Neuronal stem cell (in vitro differentiated cells): ENCODE measurements at places on chromosomes 2 and 18.
A peak's percentile ranks its signal among the peaks of the same experiment; 100 is the strongest.

DNA sequence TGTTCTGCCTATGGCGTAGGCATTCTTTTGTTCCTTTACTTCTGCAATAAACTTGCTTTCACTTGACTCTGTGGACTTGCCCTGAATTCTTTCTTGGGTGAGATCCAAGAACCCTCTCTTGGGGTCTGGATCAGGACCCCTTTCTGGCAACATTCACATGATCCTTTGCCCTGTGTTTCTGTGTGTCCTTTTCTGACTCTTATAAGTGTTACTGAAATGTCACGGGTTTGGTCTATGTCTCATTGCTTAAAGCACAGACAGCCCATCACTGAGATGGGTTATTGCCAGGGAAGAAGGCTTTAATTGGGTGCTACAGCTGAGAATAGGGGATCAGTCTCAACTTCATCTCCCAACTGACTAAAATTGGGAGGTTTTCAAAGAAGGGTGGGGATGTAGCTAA, 110.9 kb upstream of the XPO1 start:
- H3K4me1 ChIP-seq: peaks cover 1% of the 10 kb centered on the region
- no peaks in the 10 kb centered on the region for H3K36me3 ChIP-seq
- no peak overlapping the region for H3K27ac ChIP-seq
- H3K27me3 ChIP-seq: no peaks in the 10 kb centered on the region

DNA sequence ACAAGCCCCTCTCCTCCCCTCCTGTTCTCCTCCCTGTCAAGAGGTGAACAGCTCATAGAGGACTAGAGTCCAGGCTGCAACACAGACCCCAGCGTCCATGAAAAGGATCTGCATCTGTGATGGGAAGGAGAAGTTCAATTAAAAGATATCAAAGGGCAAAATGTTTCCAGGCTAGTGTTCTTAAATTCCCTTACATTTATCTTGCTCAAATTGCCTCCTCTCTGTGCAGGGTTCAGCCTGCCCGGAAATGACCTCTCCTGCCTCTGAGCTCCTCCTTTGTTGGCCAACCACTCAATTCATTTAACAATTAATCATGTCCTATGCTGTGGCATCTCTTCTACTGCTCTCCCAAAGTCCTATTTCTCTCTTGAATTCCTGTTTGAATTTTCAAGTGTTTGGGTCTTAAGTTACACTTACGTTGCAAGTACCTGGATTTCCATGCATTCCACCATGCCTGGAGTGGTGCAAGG, 105.3 kb downstream of the TSN start:
- H3K27me3 ChIP-seq: no peaks in the 10 kb centered on the region
- H3K4me1 ChIP-seq: no peaks in the 10 kb centered on the region
- H3K4me3 ChIP-seq: no peak overlapping the region
- no peak overlapping the region for H3K27ac ChIP-seq
- no peaks in the 10 kb centered on the region for H3K36me3 ChIP-seq

- H3K4me1 ChIP-seq: peaks cover 3% of the 10 kb centered on the region
- no peaks in the 10 kb centered on the region for H3K27me3 ChIP-seq
- H3K36me3 ChIP-seq: no peaks in the 10 kb centered on the region
These were observed 300.0 kb upstream of the SMIM21 start for GRCh38 chr18:75727456-75727855.

DNA sequence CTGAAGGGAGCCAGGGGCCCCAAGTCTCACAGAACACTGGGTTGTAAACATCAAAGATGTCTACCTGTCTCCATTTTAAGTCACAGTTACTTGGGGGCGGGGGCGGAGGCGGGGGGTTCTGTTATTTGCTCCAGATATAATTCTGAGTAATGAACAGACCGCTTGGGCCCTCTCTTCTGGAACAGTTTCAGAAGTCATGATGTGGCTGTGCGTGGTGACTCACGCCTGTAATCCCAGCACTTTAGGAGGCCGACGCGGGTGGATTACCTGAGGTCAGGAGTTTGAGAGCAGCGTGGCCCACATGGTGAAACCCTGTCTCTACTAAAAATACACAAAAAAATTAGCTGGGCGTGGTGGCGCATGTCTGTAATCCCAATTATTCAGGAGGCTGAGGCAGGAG, 157.9 kb upstream of the APCDD1 start:
- DNase-seq: no peak
- no peaks in the 10 kb centered on the region for H3K36me3 ChIP-seq
- no peak overlapping the region for H3K4me3 ChIP-seq
- no peaks in the 10 kb centered on the region for H3K27me3 ChIP-seq
- H3K4me1 ChIP-seq: peaks cover 15% of the 10 kb centered on the region

- H3K4me3 ChIP-seq: no peak overlapping the region
- no peaks in the 10 kb centered on the region for H3K36me3 ChIP-seq
- no peak overlapping the region for H3K27ac ChIP-seq
- no peaks in the 10 kb centered on the region for H3K27me3 ChIP-seq
These were observed 615.7 kb downstream of the EPHA4 start for GRCh38 chr2:220956429-220956828.

GRCh38 chr2:46979571-46979979, 64.0 kb upstream of the MCFD2 start:
- no peaks in the 10 kb centered on the region for H3K27me3 ChIP-seq
- no peak overlapping the region for H3K27ac ChIP-seq
- peaks cover 4% of the 10 kb centered on the region for H3K4me1 ChIP-seq
- H3K36me3 ChIP-seq: peaks cover 12% of the 10 kb centered on the region
- no peak overlapping the region for H3K4me3 ChIP-seq
- DNase-seq: no peak

GRCh38 chr2:262117-262516, 1.7 kb downstream of the SH3YL1 start:
- no peak overlapping the region for H3K4me3 ChIP-seq
- H3K36me3 ChIP-seq: peaks cover 2% of the 10 kb centered on the region
- peaks cover 15% of the 10 kb centered on the region for H3K27me3 ChIP-seq
- no peak overlapping the region for H3K27ac ChIP-seq
- DNase-seq: no peak

DNA sequence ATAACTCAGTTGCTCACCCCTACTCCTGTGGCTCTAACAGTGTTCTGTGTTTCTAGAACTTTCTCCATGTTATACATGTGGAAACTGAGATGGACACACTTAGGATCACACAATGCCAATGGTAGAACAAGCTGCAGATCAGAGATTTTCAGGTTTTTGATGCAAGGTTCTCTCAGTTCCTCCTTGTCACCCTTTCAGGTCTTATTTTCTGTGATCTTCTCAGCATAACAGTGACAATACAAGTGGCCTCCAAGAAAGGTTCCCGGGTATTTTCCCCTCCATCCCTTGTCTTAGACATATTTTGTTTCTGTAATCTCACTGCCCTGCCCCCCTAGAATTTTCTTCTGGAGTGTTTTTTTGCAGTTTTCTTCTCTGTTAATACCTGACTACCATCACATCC, 6.2 kb upstream of the MGAT5 start:
- no peaks in the 10 kb centered on the region for H3K36me3 ChIP-seq
- H3K4me1 ChIP-seq: peaks cover 6% of the 10 kb centered on the region
- H3K4me3 ChIP-seq: no peak overlapping the region
- H3K27me3 ChIP-seq: no peaks in the 10 kb centered on the region

- peaks cover 2% of the 10 kb centered on the region for H3K36me3 ChIP-seq
- H3K4me3 ChIP-seq: no peak overlapping the region
- H3K27ac ChIP-seq: no peak overlapping the region
- no peaks in the 10 kb centered on the region for H3K27me3 ChIP-seq
- DNase-seq: no peak
- H3K4me1 ChIP-seq: peaks cover 5% of the 10 kb centered on the region
These were observed 4.3 kb downstream of the EPB41L5 start for GRCh38 chr2:120017201-120017600.

- H3K27me3 ChIP-seq: no peaks in the 10 kb centered on the region
- no peak for DNase-seq
- H3K4me3 ChIP-seq: no peak overlapping the region
- H3K4me1 ChIP-seq: no peaks in the 10 kb centered on the region
These were observed 115.4 kb downstream of the CCDC85A start for GRCh38 chr2:56299171-56299691.

DNA sequence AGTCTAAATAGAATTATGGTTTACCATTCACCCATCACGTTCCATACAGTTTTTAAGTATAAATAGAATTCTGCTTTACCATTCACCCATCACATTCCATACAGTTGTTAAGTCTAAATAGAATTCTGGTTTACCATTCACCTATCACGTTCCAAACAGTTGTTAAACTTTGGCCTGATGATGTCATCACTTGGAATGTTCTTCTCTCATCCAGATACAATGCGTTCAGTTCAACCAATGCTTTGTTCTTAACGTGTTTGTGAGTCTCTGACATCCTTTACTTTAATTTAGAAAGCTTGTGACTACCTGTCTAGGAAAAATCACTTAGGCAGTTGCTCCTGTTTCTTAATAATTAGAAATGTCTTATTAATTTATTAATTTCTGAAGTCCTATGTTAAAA, 236.3 kb upstream of the RASGRP3 start:
- H3K4me3 ChIP-seq: no peak overlapping the region
- DNase-seq: no peak
- H3K27ac ChIP-seq: no peak overlapping the region

DNA sequence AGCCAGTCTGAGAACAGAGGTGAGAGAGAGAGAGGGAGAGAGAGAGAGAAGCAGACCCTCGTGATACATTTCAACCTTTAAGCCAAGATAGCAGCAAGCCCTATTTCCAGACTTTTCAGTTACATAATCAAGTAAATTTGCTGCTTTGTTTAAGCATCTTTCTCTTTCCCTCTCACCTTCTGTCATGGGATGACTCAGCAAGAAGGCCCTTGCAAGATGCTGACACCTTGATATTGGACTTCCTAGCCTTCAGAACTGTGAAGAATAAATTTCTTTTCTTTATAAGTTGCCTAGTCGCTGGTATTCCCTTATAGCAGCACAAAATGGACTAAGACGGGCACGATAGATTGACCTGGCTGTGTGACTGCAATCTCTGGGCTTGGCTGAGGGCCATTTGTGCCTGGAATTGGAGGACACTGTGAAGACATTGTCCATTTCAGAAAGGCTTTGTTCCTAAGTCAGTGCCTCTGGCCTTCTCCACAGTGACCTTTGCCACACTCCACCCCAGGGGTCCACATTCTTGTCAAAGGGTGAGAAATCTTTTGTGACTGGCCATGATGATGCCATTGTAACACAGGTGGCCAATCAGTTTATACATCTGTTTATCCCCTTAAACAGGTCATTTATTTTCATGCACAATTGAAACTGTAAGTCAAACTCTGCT, 51.3 kb upstream of the ITSN2 start:
- H3K4me1 ChIP-seq: peaks cover 24% of the 10 kb centered on the region
- no peaks in the 10 kb centered on the region for H3K27me3 ChIP-seq
- peak overlapping the region; percentile 81 for H3K27ac ChIP-seq
- H3K4me3 ChIP-seq: no peak overlapping the region
- peak; percentile 85 for DNase-seq

GRCh38 chr2:19224011-19224410, 134.4 kb downstream of the OSR1 start:
- no peak for DNase-seq
- no peaks in the 10 kb centered on the region for H3K36me3 ChIP-seq
- H3K27me3 ChIP-seq: no peaks in the 10 kb centered on the region
- H3K4me1 ChIP-seq: peaks cover 12% of the 10 kb centered on the region

- H3K4me3 ChIP-seq: no peak overlapping the region
- H3K4me1 ChIP-seq: peaks cover 12% of the 10 kb centered on the region
- H3K27ac ChIP-seq: no peak overlapping the region
- DNase-seq: no peak
- no peaks in the 10 kb centered on the region for H3K36me3 ChIP-seq
These were observed 60.5 kb upstream of the ALKAL2 start for GRCh38 chr2:348361-348916.

GRCh38 chr2:98915751-98916358, 20.2 kb downstream of the CRACDL start:
- H3K27ac ChIP-seq: no peak overlapping the region
- H3K27me3 ChIP-seq: no peaks in the 10 kb centered on the region
- no peak for DNase-seq
- no peaks in the 10 kb centered on the region for H3K36me3 ChIP-seq
- peaks cover 8% of the 10 kb centered on the region for H3K4me1 ChIP-seq
- no peak overlapping the region for H3K4me3 ChIP-seq

DNA sequence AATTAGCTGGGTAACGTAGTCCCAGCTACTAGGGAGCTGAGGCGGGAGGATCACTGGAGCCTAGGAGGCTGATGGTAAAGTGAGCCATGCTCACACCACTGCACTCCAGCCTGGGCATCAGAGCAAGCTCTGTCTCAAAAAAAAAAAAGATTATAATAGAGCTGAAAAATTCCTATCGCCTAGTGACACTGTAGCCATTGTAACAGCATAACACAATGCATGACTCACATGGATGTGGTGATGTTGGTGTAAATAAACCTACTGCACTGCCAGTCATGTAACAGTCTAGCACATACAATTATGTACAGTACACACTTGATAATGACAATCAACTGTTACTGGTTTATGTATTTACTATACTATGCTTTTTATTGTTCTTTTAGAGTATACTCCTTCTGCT, 39.6 kb downstream of the MGAT4A start:
- no peaks in the 10 kb centered on the region for H3K36me3 ChIP-seq
- H3K4me3 ChIP-seq: no peak overlapping the region
- DNase-seq: no peak
- peaks cover 5% of the 10 kb centered on the region for H3K4me1 ChIP-seq
- H3K27me3 ChIP-seq: no peaks in the 10 kb centered on the region

DNA sequence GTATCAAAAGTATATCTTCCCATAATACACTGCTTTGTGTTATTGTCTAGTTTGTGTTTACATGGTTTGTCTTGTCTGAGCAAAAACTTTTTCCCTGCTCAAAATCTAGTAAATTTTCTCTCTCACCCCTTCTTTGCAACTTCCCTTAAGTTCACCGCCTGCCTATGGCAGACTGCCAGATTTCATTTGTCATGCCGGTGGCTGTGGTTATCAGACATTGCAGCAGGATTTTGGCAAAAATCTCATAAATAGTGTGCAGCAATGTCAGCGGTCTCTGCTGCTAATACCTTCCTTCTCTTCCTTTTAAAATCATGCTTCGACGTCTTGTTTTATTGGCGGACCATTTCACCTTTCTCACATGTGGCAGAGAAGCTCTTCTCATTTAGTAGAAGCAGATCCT, 45.6 kb upstream of the TMEM178A start:
- peaks cover 19% of the 10 kb centered on the region for H3K4me1 ChIP-seq
- no peaks in the 10 kb centered on the region for H3K36me3 ChIP-seq
- no peak for DNase-seq
- H3K27ac ChIP-seq: no peak overlapping the region
- no peak overlapping the region for H3K4me3 ChIP-seq
- H3K27me3 ChIP-seq: no peaks in the 10 kb centered on the region

DNA sequence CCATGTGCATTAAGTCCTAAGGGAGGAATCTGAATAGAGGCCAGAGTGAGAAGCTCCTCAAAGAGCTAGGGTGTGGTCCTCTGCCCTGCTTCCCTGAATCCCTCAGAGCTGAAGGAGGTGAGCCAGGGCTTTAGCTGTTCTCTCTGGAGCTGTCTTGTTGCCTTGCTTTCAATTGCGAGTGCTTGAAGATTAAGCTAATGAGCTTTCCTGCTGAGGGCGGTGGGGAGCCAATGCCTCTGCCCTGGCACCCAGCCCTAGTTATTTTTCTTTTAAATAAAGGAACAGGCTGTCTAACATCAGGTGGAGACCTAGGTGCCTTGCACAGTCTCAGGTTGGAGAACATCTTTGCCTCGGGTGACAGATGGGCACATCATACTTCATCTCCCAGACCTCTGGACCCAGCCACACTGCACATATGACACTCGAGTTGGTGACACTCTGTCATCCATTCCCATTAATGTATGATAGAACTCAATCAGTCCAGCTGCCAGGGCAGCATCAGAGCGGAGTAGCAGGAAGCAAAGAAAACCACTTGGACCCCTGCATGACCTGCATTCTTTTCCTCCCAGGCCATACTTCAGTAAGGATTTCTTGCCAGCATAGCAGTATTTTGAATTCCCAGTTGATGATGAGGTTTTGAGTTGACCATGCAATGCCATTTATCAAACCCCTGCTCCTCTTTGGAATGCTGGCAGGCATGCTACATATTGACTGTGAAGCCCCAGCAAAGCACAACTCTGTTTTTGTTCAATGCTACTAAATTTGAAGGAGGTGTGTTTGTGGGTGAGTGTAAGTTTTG, 292.7 kb downstream of the RNF144A start:
- H3K27ac ChIP-seq: no peak overlapping the region
- DNase-seq: no peak
- peaks cover 22% of the 10 kb centered on the region for H3K4me1 ChIP-seq
- no peaks in the 10 kb centered on the region for H3K27me3 ChIP-seq
- no peak overlapping the region for H3K4me3 ChIP-seq
